Stimulated activated CD4-positive, alpha-beta T cell treated with anti-CD3 and anti-CD28 coated beads, TNF-alpha, amount 100 ng/mL, for 24 hours (primary cell): ENCODE measurements at places on chromosomes 12 and 14.

DNA sequence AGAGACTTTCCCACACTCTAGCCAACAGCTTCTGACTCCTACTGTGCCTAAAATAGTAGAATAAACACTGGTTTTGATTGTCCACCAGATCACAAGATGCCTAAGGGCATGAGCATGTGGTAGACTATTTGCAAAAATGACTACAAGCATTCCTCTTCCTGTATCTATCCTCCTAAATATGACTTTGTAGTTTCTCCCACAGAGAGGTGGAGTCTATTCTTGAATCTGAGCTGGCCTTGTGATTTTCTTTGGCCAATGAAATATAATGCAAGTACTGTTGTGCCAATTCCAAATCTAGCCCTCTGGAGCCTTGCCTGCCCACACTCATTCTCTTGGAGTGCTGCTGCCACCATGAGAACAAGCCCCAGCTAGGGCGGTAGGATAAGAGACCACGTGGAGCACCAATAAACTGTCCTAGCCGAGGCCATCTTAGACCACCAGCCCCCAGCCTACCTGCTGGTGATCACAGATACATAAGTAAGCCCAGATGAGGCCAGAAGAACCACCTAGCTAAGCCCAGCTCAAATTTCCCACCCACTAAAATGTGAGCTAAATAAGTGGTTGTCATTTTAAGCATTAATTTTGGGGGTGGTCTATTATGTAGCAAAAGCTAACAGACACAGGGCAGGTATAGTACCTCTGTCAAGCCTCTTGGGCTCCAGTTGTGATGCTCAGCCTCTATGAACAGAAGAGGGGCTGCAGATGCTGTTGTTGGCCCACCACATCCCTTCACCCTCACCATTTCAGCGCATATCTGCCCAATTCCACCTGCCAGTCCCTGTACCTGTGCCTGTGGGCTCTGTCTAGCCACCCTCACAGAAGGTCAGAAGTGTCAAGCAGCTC, 17.9 kb downstream of the ZFP36L1 start:
- DNase-seq: no peak

GRCh38 chr12:10101042-10101579, 2.3 kb upstream of the CLEC1A start:
- no peak for DNase-seq

DNA sequence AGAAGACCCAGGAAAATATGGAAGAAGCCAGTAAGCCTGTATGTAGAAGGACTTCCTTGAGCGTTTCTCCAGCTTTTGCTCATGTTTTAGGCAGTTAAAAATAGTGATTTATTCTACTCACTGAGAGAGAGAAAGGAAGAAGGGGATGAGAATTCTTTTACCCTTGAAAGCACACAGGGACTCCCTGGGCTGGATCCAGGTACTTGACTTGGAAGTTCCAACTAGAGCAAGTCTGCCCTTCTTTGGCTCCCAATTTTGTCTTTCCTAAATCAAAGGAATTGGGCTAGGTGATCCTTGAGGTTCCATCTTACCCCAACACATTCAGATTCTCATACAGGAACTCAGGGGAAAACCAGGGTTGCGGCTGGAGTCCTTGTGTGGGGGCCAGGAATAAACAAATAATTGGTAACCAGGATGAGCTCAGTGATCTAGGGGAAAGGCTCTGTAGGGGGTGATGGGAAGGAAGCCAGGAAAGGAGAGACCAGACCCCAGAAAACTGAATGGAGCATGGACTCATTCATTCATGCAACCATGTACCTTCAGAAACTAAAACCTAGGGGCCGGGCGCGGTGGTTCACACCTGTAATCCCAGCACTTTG, 11.5 kb upstream of the ITGA5 start:
- no peak for DNase-seq

GRCh38 chr14:36014236-36014635, 162.3 kb downstream of the PTCSC3 start:
- DNase-seq: no peak

DNA sequence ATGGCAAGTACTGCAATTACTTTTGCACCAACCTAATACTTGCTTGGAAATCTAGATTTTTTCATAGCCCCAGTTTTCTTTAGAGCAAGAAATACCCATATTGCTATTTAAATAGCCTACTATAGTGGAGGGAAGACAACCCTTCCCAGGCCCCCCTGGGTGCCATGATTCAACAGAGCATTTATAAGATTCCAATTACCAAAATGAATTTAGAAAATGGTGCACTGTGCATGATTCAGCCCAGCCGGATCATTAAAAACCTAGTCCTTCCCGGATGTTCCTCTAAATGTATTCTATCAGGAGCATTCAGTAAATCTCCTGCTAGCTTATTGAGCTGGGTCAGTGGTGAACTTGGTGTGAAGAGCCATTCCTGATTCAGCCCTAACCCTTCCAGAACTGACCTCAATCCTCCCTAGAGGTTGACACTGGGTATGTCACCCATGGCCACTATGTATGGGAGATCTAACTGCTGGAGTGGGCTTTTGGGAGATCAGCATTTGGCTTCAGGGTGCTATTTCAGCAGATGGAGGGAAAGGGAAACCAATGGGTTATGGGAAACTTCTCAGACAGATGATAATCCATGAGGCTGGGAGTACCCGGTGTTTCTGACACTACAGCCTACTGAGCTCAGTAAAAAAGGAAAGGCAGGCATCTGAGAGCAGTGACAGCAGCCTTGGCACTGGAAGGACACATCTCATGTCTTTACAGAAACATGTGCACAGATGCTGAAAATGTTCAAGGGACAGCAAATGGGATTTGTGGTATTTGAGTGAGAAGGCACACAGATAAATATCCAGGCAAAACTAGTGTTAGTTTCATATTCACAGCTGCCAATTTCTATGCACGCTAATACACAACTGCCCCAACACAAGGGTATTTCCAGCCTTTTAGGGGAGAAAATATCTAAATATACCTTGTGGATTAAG, 258.9 kb downstream of the DPF3 start:
- DNase-seq: no peak

GRCh38 chr12:8985213-8985754, 4.1 kb upstream of the KLRG1 start:
- DNase-seq: no peak

DNA sequence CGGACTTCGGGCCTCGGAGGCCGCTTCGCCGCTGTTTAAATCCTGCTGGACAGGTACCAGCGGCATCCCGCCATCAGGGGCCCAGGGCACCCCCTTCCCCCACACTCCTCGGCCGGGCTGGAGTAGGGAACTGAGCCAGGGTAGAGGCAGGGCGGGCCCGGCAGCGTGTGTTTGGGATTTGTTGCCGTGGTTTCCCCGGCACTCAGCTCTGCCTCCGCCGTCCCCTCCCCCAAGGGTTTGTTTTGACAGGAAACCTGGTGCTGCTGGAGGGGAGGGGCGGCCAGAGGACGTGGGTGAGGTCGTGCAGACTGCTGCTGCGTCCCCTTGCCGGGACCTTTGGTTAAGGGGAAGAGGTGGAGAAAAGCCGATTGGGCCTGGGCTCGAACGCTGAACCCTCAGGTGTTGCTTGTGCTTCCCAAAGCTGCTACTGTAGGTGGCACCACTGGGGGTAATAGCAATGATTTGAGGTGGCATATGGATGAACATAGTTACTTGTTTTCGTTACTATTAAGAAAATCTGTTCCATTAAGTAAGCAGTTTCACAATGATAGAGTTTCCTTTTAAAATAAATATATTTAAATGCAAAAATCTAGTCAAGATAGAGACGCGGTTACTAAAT, 778 bp downstream of the TCP11L2 start:
- peak; percentile 65 for DNase-seq

- DNase-seq: no peak
Measured at GRCh38 chr14:67495827-67496226, 7.3 kb upstream of the TMEM229B start.

DNA sequence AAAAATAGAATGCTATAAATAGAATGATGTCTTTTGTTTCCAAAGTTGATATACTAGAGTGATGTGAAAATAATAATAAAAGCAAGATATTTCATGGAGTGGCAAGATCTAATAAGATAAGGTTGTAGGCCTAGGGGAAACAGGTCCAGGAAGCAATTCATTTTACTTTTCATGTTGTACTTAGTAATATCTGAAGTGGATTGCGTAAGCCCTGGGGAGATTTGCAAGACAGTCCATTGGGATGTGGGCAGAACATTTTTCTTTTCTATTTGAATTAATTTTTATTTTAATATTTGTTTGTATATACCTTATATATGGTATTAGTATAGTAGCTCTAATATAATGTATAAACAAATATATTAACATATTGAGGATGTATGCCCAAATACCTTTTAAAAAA, 7.5 kb downstream of the NUBPL start:
- DNase-seq: no peak

GRCh38 chr12:15208871-15209656, 12.2 kb downstream of the RERG start:
- no peak for DNase-seq

- no peak for DNase-seq
Measured at GRCh38 chr12:43893670-43894069, 57.8 kb downstream of the TMEM117 start.

DNA sequence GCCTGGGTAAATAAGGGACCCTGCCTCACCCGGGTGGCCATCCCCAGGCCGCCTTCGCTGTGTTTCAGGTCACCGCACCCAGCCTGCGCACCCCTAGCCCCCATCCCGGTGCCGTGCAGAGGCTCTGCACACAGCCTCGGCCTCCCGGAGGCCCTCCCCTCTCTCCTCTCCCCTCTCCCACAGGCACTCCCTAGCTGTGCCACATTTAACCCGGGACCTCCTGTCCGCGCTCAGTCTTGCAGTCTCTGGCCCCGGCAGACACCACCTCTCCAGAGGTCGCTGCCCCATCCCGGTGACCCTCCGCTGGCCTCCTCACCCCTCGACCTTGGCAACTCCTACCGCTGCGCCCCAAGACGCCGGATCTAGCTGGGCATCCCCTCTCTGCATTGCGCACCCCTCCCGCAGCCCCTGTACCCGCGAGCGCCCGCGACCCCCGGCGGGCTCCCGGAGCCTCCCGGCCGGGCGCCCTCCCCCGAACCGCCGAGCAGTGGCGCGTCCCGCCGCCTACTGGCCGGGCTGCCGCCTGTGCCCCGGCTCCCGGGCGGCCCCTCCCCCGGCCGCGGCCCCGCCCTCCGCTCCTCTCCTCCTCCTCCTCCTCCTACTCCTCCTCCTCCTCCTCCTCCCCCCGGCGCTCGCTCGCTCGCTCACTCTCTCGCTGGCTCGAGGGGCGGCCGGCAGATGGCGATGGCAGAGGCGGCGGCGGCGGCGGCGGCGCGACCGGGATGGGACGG, 120.7 kb downstream of the AACS start:
- peak; percentile 16 for DNase-seq

- no peak for DNase-seq
Measured at GRCh38 chr14:64707661-64708060, 3.4 kb downstream of the PLEKHG3 start.

GRCh38 chr14:52833891-52834290, 42.5 kb upstream of the GNPNAT1 start:
- no peak for DNase-seq

DNA sequence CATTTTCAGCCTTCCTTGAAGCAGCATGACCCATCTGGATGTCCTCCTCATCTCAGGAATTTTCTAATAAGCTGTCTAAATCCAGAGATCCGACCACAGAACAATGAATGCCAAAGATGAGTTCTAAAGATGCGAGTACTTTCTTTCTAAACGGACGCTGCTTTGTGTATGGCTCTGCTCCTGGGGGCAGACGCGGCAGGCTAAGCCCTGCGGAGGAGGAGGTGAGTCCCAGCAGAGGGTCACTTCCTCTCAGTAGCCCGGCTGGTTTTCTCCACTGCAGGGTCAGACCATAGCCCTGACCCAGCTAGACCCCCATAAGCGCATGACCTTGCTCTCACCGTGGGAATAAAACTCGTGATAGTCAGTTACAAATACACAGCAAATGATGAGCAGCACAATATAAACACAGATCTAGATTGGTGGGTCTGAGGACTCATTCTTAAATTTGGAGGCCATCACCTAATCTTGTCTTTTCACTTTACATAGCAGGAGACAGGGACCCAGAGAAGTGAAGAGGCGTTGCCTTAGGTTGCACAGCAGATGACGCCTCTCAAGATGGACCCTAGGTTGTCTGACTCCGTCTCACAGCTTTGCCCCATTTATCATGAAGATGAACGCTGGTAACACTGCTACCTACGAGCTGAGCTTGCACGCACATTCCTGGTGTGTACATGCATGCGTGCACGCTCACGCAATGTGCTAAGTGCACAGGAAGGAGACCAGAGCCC, 16.6 kb downstream of the SSH1 start:
- no peak for DNase-seq

DNA sequence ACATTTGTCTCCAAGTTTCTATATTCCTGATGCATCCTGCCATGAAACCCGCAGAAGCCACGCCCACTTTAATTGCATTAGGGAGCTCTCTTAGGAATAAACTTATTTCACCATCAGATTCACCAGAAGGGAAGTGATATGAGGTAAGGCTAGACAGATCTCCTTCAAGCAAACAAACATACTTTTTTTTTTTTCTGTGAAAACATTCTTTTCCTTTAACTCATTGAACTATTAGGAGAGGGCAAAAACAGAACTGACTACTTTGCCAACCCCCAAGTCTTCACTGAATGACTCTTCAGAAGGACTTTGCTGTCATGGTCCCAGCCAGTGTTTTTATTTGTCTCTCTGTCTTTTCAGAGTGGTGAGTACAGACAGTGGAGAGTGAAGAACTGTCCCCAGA, 48.4 kb downstream of the GTF2A1 start:
- DNase-seq: no peak

- no peak for DNase-seq
Measured at GRCh38 chr12:6265038-6265405, 45.5 kb upstream of the PLEKHG6 start.

DNA sequence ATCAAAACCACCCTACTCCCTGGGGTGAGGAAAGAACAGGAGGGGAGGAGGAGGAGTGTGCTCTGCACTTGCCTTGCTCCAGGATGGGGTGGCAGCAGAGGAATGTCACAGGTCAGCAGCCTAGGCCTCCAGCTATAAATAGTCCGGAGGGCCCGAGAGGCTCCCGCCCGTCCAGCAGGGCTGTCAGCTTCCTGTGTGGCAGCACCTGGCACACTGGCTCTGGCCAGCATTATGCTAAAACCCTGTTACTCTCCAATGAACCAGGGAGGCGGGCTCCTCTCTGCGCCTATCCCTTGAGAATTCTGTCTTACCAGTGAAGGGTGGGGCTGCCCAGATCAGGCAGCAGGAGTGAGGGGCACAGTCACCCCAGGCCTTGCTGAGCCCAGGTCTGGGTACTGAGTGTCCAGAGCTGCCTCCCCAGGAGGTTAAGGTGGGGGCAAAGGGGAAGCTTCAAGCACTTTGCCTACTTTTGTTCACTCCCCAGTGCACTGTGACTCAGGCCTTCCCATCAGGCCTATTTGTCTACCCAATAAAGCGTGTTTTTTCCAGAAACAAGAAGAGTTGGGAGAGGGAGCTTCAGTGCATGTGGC, 1.2 kb upstream of the COX14 start:
- DNase-seq: no peak
